ENCODE measurements at places on chromosomes 3 and 15. TPM values are rescaled to one million over a fixed set of nuclear protein-coding genes. Genes with fewer than 3 reads are reported as not detected.

Gene ENTPD3
- not detected for total RNA-seq

Gene CYP1A2
- not detected for total RNA-seq

Gene MAP6D1
- total RNA-seq = 5.9 TPM

Gene LRTM1
- not detected for total RNA-seq

Gene CISH
- total RNA-seq = 0.48 TPM
